ENCODE measurements at places on chromosomes 3 and 15.

DNA sequence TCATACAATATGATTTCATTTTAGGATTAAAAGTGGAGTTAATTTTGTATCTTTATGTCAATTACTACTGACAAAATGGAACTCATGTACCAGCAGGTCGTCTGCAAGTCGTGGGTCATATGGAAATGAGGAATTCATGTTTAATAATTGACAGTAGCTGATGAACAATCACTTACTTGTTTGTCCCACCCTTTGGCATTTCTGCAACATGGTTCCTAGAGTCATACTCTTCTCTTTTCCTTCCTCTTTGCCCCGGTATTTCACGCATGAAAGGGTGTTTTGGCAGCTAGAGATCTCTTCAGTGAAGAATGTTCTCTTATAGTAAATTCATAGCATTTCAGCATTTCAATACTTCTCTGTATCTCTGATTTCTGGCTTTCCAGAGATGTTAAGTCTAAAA, 133.3 kb upstream of the SLC24A5 start:
- DNase-seq: no peak

DNA sequence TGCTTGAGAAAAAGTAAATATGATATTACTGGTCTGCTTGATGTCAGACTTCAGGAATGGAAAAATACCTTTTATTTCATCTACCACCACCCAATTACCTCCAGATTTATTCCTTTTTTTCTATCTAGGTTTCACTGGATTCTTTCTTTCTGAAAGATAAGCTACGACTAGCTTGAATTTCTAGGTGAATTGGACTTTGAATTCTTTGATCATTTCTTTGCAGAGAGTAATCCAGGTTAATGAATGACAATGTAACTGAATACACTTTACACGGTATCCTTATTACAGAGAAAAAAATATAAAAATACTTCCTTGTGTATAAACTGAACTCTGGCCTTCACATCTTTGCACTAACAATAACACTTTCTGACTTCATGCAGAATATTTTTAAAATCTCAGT, 59.5 kb upstream of the TRPC1 start:
- no peak for DNase-seq

- no peak for DNase-seq
Measured at GRCh38 chr3:154979331-154979730, 100.8 kb upstream of the MME start.

- no peak for DNase-seq
Measured at GRCh38 chr3:15064299-15064834, 748 bp downstream of the MRPS25 start.

DNA sequence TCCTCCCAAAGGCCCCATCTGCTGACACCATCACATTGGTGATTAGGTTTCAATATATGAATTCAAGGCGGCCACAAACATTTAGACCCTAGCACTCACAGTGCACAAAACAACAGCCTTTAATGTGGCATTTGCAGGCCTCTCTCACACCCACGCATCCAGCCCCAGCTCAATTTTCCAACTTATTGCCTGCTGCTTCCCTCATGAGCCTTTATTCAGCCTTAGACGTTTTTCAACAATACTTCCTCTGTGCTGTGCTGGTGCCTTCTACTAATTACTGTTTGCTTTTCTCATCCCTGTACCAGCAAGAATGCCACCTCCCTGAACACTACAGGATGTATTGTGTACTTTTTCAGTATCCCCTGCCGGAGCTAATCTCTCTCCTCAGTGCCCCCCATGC, 334.6 kb downstream of the GABRB3 start:
- no peak for DNase-seq

- no peak for DNase-seq
Measured at GRCh38 chr15:94031072-94031471, 200.3 kb upstream of the MCTP2 start.

GRCh38 chr15:101056366-101057334, 137.5 kb downstream of the LRRK1 start:
- no peak for DNase-seq

DNA sequence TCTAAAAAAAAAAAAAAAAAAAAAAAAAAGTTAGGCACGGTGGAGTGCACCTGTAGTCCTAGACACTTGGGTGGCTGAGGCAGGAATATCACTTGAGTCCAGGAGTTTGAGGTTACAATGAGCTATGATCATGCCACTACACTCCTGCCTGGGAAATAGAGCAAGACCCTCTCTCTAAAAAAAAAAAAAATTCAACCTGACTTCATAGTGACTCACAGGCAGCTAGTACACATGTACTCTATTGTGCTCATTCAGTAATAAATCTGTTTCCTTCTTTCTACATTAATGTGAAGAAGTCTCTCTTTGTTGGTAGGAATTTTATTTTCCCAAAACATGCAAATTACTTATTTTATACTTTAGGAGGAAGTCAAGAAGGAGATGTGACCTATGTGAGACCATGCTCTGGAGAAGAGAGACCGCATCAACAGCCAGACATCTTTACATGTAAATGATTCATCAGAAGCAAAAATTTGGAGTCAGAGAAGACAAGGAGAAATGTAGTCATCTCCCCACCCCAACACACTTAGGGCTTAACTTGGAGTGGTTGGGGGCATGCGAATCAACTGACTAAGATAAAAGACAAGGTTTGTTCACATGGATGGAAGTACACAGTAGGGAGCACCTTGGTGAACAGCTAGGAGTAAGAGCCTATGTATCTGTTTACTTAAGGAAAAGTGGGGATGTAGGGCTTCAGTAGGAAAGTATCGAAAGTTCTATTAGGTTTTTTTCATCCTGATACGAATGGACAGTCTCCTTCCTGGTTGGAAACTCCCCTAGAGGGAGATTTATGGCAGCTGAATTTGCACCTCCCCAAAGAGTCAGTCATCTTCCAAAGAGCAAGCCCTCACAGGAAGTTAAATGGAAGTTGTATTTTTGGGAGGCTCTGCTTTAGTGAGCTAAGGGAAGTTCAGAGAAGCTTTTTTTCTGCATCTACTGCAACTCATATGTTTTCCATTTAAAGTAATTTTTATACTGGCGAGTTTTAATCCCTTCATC, 23.0 kb upstream of the NMD3 start:
- DNase-seq: no peak

DNA sequence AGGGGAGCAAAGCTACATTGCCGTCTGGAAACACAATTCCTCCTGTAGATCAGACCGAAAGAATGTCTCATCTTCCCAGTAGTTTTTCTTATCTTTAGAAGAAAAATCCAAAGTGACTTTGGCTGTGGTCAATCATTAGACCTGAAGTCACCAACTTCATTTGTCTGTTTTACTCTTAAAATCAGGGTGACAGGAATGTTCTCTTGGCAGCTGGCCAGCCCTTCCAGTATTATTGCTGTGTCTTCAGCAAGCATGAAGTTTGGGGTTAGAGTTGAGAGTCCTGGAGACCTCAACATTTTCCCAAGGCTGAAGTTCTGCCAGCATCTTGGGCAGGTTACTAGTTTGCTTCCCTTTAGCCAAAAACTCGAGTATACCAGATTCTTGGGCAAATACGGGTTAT, 32.5 kb downstream of the RSL24D1 start:
- DNase-seq: no peak

- DNase-seq: no peak
Measured at GRCh38 chr3:15782429-15782828, 15.3 kb downstream of the ANKRD28 start.

DNA sequence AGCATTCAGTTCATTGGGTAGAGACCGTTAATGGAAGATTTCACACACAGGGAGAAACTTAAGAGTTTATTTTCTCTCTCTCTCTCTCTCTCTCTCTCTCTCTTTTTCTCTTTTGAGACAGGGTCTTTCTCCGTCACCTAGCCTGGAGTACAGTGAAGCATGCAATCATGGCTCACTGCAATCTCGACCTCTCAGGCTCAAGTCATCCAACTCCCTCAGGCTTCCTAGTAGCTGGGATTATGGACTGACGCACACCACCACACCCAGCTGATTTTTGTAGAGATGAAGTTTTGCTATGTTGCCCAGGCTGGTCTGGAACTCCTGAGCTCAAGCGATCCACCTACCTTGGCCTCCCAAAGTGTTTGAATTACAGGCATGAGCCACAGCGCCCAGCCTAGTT, 1.6 kb downstream of the WDR72 start:
- no peak for DNase-seq

DNA sequence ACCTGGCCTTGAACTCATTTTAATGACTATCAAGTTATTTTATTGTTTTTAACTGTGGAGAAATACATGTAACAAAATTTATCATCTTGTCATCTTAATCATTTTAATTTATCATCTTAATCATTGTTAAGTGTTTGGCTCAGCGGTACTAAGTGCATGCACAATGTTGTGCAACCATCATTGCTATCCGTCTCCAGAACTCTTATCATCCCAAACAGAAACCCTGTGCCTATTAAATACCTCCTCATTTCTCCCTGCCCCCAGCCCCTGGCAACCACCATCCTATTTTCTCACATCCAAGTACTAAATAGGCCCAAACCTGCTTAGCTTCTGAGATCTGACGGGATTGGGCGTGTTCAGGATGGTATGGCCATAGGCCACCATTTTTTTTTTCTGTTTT, 51.5 kb upstream of the UBP1 start:
- DNase-seq: no peak

DNA sequence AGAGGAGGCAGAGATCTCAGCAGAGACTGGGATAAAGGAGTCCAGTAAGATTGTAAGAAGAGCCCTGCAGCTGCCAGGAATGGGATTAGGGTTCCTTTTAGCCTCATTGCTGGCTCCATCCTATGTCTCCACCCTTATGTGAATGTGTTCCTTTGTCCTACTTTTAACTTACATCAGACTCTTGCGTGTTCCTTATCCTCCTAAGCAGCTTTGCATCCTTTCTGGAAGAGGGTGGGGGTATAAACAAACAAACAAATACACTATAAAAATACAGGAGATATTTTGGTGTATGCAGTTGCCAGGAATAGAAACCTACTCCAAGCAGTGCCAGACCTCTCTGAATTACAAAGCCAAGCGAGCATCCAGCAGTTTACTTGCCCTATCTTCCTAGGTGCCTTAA, 194.7 kb downstream of the ADAMTS9 start:
- DNase-seq: no peak

- no peak for DNase-seq
Measured at GRCh38 chr3:140449413-140450256, 228.2 kb upstream of the TRIM42 start.

DNA sequence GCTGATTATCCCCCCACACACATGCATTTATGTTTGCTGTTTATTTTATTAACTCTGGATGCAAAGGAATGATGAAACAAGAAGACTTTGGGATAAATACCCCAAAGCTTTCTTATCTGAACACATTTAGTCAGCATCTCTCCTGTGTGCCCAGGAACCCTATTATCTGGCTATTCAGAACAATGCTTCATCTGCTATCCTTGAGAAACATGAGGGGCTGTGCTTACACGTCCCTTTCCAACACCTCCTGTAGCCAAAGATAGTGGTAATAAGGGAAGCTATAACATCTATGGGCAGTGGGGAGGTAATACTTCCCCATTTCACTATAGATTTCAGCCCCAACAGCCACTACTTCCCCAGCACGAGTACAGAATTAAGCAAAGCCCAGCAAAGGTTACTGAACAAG, 94.7 kb downstream of the SSR3 start:
- DNase-seq: no peak

GRCh38 chr15:80727196-80727595, 32.1 kb downstream of the ABHD17C start:
- no peak for DNase-seq

Data from activated CD4-positive, alpha-beta T cell treated with anti-CD3 and anti-CD28 coated beads for 24 hours (primary cell).